ENCODE measurements at places on chromosomes 3 and 15. TPM values are rescaled to one million over a fixed set of nuclear protein-coding genes. Genes with fewer than 3 reads are reported as not detected.

GRCh38 chr15:76972389-76973361, 22.3 kb upstream of the PSTPIP1 start:
- no peak for DNase-seq

GRCh38 chr3:118226206-118226605, 808.4 kb downstream of the IGSF11 start:
- no peak for DNase-seq

GRCh38 chr3:120052225-120052624, 42.0 kb downstream of the GSK3B start:
- DNase-seq: no peak

Gene GOLGA6L7
- not detected for total RNA-seq

Gene PPP1R14D
- 256 TPM for total RNA-seq
